Mesenchymal stem cell (in vitro differentiated cells and primary cell): ENCODE measurements at places on chromosomes 11 and 22.

- no peaks in the 10 kb centered on the region for H3K27me3 ChIP-seq
- H3K27ac ChIP-seq: no peak overlapping the region
- no peaks in the 10 kb centered on the region for H3K36me3 ChIP-seq
- no peak overlapping the region for H3K4me3 ChIP-seq
Measured at GRCh38 chr11:6962673-6963072, 36.4 kb downstream of the ZNF215 start.

- peaks cover 25% of the 10 kb centered on the region for H3K27me3 ChIP-seq
- H3K4me3 ChIP-seq: no peak overlapping the region
- no peaks in the 10 kb centered on the region for H3K36me3 ChIP-seq
- DNase-seq: no peak
- H3K4me1 ChIP-seq: no peaks in the 10 kb centered on the region
- no peak overlapping the region for H3K27ac ChIP-seq
Measured at GRCh38 chr22:29167032-29167911, 38.4 kb upstream of the EMID1 start.

DNA sequence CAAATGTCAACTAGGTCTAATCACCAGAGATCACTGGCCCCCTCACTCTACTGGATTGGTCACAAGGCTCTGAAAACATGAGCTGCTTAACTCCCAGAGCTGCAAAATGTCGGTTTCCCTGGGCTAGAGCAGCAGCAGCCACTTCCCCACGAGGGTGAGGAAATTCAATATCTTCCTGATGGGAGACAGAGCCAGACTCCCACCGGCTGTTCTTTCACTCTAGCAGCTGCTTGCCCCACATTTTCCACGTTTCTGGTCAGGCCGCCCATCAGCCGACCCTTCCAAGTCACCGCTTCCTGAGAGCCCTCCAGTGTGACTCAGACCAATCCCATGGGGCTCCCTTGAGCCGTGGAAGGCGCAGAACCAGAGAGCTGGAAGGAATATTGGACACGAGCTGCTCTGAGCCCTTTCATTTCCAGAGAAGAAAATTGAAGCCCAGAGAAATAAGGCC is 227.0 kb downstream of the ADAMTS15 start:
- peak overlapping the region; percentile 43 for H3K4me3 ChIP-seq
- H3K4me1 ChIP-seq: peaks cover 28% of the 10 kb centered on the region
- peak overlapping the region; percentile 53 for H3K27ac ChIP-seq

DNA sequence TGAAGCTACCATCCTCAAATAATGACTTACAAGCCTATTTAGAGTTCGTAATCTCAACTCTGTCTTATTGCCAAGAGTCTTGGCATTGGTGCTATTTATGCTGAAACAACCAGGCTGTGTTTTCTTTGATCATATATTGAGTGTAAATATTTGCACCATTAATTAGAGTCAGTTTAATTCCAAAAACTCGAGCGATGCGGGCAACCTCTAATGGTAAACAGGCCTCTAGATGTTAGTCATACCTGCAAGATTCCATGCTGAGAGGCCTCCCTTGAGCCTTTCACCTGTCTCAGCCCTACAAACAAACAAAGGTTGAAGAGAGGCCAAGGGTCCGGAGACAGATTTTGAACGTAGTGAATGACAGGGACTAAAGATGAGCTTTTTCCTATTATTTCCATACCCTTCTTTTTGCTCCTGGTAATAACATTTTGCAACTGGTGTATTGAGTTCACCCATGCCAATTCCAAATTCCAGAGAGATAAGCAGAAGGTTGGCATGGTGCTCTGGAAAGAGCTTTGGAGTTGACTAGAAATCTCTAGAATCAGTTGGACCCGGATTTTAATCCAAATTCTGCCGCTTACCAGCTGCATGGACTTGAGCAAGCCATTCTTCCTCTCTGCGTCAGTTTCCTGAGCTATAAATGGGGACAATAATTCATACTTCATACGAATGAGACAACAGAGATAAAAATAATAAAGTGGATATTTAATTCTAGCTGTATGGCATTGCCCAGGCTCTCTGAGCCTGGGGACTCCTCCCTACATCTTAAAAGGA is 99.1 kb upstream of the ANO1 start:
- no peaks in the 10 kb centered on the region for H3K4me1 ChIP-seq
- no peak overlapping the region for H3K4me3 ChIP-seq
- DNase-seq: no peak
- no peak overlapping the region for H3K27ac ChIP-seq

- no peaks in the 10 kb centered on the region for H3K36me3 ChIP-seq
- H3K27ac ChIP-seq: peak overlapping the region; percentile 30
- H3K27me3 ChIP-seq: no peaks in the 10 kb centered on the region
- no peak overlapping the region for H3K4me3 ChIP-seq
Measured at GRCh38 chr11:69041516-69041915, 7.2 kb upstream of the TPCN2 start.

DNA sequence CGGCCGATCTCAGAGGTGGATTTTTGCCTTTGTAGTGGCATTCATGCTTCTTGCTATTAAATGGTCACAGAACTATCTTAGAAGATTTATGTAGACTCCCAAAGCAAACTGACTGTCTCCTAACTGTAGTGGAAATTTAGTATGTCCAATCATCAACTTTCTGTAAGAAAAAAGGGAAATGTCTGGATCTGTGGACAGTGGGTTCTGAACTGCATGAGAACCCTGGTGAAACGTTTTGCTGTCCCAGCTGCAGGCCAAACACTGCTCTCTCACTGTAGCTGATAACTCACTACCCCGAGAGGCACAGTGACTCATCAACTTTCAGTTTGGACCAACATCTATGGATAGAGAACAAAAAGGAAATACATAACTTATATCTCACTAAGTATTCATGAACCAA is 387.1 kb downstream of the SOX6 start:
- peak overlapping the region; percentile 64 for H3K27ac ChIP-seq
- no peaks in the 10 kb centered on the region for H3K27me3 ChIP-seq
- peak; percentile 89 for DNase-seq

DNA sequence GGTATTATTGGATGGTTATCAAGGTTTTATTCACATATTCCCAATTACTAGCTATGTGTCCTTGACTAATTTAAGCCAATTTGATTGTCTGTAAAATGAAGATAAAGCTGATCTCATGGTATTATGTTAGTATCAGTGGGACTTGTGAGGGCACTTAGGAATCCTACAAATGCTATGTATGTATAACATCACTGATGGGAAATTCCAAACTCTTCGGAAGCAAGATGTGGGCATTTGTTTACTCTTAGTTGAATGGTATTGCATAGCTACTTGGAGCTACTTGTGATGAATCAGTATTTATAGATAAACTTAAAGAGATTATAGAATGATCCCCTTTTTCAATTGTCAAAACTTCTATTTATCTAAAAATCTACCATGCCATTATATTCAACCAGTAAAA is 239.9 kb downstream of the CNTN5 start:
- peak; percentile 43 for DNase-seq
- no peaks in the 10 kb centered on the region for H3K27me3 ChIP-seq
- H3K27ac ChIP-seq: no peak overlapping the region
- H3K4me1 ChIP-seq: no peaks in the 10 kb centered on the region

- H3K27ac ChIP-seq: no peak overlapping the region
- DNase-seq: peak; percentile 20
- H3K4me3 ChIP-seq: no peak overlapping the region
- H3K4me1 ChIP-seq: peaks cover 10% of the 10 kb centered on the region
Measured at GRCh38 chr22:37284805-37285355, 2.6 kb downstream of the CYTH4 start.

- no peak for DNase-seq
- no peaks in the 10 kb centered on the region for H3K27me3 ChIP-seq
- H3K4me3 ChIP-seq: peak overlapping the region; percentile 91
- H3K36me3 ChIP-seq: peaks cover 13% of the 10 kb centered on the region
- peaks cover 8% of the 10 kb centered on the region for H3K4me1 ChIP-seq
Measured at GRCh38 chr11:62854013-62854824, 14.8 kb upstream of the WDR74 start.

- peaks cover 10% of the 10 kb centered on the region for H3K4me1 ChIP-seq
- DNase-seq: no peak
- H3K27ac ChIP-seq: no peak overlapping the region
Measured at GRCh38 chr11:132258875-132259274, 888.5 kb downstream of the NTM start.

GRCh38 chr11:29200791-29201562 is 815.9 kb downstream of the KCNA4 start:
- H3K27ac ChIP-seq: no peak overlapping the region
- no peaks in the 10 kb centered on the region for H3K36me3 ChIP-seq
- H3K27me3 ChIP-seq: no peaks in the 10 kb centered on the region
- no peaks in the 10 kb centered on the region for H3K4me1 ChIP-seq
- no peak for DNase-seq
